ENCODE measurements at places on chromosomes 5 and 9.

DNA sequence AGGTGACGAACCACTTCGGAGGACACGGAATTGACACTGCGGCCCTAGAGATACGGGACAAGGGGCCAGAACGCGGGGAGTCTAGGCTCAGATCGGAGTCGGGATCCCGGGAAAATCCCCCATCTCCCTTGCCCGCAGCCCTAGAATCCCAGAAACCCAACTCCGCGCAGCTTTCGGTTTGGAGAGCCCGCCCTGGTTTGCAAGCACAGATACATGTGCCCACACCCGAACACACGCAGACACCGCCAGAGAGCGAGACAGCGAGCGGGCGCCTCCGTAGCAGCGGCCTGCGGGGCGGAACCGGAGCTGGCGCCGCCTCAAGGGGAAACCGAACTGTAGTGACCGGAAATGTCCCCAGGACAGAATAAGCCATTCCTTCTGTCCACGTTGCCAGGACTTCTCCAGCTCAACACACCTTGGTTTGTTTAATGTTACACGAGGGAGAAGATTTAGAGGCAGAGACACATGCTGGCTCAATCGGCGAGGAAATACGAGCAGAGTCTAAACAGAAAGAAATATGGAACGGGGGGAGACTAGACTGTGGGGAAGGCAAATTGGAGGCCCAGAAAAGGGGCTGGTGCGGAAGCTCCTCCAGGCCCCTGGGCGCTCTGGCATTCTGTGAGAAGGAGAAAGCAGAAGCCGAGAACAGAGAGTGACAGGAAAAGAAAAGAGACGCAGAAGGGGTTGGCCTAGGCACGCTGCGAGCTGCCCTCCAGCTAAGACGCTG, 2.9 kb upstream of the PAX5 start:
- no peak for DNase-seq

GRCh38 chr9:131278702-131279111, 2.4 kb upstream of the FAM78A start:
- DNase-seq = no peak

- DNase-seq = peak; percentile 70
Measured at GRCh38 chr5:141779503-141779973, 97.5 kb upstream of the ARAP3 start.

- no peak for DNase-seq
Measured at GRCh38 chr5:114830114-114830513, 339.6 kb downstream of the TRIM36 start.

DNA sequence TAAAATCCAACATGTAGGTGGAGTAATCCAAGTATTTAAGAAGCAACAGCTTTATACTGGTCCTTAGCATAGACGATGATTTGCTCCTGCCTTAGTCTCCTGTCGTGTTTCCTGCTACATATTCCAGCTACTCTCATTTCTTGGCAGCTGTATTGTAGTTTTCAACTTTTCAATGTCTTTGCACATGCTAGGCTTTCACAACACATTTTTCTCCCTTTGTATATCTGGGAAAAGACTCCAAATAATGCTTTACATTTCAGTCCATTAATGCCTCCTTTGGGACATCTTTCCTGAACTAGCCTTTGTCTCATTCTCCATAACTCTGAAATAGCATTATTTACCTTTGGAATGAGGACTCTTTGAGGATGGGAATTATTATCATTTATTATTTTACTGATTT, 508.0 kb downstream of the PTPRD start:
- no peak for DNase-seq

- DNase-seq = no peak
Measured at GRCh38 chr9:134883040-134883782, 2.6 kb downstream of the FCN2 start.

DNA sequence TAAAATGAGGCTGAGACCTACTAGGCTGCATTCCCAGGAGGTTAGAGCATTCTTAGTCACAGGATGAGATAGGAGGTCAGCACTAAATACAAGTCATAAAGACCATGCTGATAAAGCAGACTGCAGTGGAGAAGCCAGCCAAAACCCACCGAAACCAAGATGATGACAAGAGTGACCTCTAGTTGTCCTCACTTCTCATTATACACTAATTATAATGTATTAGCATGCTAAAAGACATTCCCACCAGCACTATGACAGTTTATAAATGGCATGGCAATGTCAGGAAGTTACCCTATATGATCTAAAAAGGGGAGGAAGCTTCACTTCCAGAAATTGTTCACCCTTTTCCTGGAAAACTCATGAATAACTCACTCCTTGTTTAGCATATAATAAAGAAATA, 88.6 kb downstream of the PLPPR1 start:
- no peak for DNase-seq

DNA sequence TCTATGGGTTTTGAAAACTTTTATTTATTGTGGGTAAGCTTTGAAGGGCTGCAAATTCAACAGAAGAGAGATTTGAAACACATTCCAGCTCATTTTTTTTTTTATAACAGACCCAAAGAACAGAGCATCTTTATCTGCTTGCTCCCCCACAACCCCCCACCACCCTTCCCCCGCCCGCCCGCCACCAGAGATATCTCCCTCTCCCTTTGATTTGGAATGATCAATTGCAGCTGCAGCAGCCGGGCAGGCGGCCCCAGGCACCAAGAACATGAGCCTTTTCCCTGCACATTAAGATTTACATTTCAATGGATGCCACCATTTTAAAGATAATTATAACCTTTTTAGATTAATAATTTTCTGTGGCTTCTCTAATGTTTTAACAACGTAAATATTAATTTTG, 510.9 kb downstream of the ZNF608 start:
- no peak for DNase-seq

DNA sequence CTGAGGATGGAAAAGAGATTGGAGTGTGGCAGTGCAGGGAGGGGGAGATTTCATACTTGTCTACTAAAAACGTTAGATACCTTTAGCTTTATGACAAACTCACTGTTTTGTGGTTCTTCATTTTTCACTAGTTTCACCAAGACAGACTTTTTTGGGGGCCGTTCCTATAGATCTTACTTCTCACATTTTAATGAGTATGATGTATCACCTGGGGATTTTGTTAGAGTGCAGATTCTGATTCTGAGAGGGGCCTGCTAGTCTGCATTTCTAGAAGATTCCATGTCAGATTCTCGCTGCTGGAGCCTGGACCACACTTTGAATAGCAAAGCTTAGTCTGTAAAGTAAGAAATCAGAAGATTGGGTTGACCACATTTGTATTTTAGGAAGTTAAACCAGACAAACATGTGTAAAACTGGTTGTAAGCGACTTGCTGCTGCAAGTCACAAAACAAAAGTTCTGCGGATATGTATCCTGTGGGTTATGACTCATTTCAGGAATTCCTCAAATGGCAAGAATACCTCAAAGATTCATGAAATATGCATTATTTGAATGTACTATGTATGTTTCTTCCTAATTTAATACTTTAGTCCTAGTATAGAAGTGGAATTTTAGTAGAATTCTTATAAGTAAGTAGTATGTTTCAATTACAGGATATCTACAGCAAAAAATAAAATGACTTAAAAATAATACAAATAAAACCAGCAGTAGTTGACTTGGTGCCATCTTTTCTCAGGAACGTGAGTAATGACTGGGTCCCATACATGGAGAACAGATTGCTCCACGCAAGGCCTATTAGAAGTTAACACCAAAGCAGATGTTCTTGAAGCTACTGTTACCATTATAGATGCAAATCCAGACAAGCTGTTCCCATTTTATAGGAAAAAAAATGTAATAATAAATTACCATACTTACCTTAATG, 27.8 kb downstream of the NFIL3 start:
- DNase-seq = no peak

DNA sequence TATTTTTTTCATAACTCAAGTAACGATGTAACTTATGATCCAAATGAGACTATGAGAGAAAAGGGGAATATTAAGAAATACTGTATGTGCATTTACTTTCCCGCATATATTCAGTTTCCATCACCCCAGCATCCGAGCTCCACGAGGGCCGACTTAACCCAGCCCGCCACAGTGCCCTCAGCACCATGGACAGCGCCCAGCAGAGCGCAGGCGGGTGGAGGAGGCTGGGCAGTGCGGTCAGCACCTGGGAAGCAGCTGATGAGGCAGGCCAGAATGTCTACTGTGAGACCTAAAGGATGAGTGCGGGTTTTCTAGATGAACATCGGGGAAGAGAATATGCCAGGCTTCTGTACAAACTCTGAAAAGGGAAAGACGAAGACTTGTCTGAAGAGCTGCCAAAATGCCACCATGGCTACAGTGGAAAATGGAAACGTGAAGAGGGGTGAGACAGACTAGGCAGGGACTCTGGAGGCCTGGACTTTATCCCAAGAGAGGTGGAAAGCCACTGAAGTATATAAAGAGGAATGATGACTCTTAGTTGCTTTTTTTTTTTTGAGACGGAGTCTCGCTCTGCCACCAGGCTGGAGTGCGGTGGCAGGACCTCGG, 34.5 kb upstream of the MED27 start:
- peak; percentile 80 for DNase-seq

DNA sequence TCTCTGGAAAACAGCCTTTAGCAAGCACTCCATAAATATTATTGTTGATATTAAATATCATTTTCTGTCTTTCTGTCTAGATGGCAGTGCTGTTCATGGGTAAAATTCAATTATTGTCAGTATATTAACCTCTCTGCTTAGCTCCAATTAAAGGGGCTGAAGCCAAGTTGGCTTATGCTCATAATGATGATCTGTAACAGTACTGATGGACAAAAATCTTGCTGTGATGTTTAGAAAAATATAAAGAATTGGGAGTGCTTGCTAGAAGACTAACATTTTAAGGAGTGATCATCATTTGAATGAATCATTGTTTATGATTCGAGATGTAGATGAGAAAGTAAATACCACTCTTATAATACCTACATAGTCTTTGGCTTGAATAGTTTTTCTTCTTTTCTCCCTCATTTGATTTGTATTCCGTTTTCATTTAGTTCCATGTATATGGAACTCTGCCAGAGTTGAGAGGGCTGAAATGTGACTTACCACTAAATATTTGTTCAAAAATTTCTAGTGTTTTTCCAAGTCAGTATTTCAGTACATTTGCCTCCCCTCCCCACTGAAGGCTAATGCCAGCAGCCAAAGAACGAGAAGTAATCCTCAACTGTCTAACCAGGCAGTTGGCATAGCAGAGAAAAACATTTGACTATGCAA, 538.3 kb downstream of the CSNK1G3 start:
- no peak for DNase-seq

DNA sequence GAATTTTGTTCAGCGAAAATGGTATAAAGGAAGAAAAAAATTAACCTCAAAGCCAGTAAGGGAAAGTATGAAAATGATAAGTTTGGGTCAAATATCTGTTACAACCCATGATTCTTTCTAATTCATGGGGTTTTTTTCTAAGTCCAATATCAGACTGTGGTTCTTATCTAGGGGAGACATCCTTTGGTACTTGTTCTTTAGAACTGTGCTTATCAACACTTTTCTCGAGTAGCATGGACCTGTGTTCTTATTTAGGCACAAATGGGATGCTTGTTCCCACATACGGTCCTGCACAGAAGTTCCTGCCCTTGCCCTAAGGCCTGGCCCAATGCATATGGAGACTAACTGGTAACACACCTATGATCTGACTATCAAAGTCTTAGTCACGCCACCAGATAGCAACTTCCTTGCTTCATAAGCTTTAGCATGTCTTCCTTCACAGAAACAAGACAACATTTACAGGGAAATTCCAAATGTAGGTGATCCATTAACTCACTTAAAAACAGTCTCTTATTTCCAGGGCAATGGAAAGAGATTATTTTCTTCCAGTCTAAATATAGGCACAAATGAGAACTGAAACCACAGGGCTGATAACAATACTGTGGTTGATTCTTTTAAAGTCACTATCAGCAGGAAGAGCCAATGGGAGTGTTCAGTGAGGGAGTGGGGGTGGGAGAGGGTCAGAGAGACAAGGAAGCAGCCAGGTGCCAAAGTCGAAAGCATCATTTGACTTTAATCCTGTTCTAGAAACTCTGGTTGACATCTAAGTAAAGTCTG, 268.8 kb upstream of the ANKRD55 start:
- no peak for DNase-seq

GRCh38 chr5:52269401-52269800, 518.3 kb upstream of the ITGA1 start:
- DNase-seq = peak; percentile 76

GRCh38 chr9:92666236-92666635, 3.7 kb downstream of the IPPK start:
- DNase-seq = no peak

Measured in renal pelvis (tissue), 12 donors.